Left lobe of liver (tissue), 2 donors: ENCODE measurements at places on chromosomes 13 and 19. TPM values are rescaled to one million over a fixed set of nuclear protein-coding genes. Genes with fewer than 3 reads are reported as not detected.
A peak's percentile ranks its signal among the peaks of the same experiment; 100 is the strongest.

Gene ZNF675
- 1.5 TPM for total RNA-seq

Gene IGFL1
- total RNA-seq = not detected

GRCh38 chr19:3899531-3900294 is 19.2 kb downstream of the ATCAY start:
- DNase-seq = no peak

- DNase-seq = peak; percentile 56
Measured at GRCh38 chr19:4140237-4140711, 13.2 kb upstream of the CREB3L3 start.

DNA sequence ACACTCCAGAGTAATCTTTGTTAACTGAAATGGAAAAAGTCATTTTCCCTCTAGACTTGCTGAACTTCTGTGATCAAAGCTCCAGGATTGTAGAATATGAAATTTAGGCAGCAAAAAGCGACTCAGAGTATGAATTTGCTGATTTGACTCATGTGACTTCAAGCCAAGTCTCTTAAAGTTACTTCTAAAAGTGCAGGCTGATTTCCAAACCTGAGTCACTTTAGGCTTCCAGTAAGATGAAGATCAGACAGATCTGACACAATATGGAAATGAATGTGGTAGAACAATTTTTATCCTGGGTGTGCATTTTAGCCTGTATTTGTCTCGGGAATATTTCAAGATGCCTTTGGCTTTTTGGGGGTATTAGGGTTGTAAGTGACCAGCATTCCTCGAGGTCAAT is 151.0 kb upstream of the TMTC4 start:
- DNase-seq = no peak

Gene MISP3
- 15.2 TPM for total RNA-seq

DNA sequence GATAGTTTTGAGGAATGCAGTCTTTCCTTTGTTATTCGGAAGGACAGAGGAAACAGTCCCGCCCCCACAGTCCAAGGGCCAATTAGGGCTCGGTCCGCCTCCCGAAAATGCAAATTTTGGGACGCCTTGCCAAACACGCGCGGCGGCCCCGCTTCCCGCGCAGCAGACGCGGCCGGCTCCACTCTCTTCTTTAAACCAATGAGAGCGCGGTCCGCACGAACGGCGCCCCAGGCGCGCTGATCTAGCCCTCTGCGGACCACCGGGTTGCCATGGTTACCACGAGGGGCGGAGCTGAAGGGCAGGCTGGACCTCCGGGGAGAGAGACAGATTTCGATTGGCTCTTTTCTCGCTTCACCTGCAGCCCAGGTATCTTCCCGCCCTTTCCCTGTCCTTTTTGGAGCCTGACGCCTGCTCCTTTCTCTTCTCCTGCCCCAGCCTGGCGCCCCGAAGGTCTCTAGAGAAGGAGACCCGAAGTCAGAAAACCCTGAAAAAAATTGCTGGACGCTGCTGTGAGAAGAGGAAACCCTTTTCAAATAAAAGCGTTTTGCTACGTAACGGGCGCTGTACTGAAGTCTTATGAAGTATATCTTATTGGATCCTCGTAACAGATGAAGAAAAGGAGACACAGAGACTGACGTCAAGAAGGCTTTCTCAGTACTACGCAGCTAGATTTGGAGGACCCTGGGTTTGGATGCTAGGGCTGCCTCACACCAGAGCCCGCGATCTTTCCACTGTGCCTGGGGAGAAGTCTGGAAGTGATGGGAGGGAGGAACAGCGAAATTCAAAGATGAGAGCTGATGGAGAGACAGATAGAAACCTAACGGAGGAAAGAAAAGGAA is 2.0 kb downstream of the PTH2 start:
- peak; percentile 54 for DNase-seq

DNA sequence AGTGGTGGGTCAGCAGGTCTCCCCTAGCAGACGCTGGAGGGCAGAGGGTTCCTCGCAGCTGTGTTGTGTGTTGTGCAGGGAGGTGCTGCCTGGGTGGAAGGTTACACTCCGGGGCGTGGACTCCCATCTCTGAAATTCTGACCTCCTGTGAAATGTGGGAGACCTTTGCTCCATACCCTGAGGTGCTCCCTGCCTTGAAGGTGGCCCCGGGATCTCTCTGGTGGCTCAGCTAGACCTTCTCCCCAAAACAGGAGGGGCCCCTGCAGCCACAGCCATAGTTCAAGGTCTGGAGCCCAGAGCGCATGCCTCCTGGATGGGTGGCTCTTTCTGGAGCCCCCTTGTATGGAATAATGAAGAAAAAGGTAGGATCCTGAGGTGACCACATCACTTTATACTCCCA is 70.2 kb downstream of the SOX1 start:
- DNase-seq = no peak

Gene KLK7
- total RNA-seq = not detected

Gene RGL3
- 33.4 TPM for total RNA-seq

GRCh38 chr13:51007216-51007615 is 97.6 kb downstream of the RNASEH2B start:
- no peak for DNase-seq

Gene PSG6
- not detected for total RNA-seq

DNA sequence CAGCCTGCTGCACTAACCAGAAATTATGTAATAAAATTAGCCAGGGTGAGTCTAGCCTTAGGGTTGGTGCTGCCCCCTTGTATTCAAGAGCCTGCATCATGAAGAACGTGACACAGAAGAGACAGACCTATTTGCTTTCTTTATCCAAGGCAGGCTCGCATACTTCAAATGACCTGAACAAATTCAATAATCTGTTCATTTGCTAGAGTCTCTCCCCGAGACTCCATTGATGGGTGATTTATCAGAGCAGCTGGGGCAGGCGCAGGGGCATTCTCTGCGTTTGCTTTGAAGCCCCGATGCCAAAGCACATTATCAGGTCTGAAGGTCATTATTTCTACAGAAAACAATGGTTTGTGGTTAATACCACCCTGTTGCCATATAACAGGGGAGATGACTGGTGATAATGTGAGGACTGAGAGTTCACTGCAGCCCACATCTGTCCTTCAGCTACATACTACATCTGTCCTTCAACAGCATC is 520.3 kb downstream of the DIAPH3 start:
- DNase-seq = no peak

DNA sequence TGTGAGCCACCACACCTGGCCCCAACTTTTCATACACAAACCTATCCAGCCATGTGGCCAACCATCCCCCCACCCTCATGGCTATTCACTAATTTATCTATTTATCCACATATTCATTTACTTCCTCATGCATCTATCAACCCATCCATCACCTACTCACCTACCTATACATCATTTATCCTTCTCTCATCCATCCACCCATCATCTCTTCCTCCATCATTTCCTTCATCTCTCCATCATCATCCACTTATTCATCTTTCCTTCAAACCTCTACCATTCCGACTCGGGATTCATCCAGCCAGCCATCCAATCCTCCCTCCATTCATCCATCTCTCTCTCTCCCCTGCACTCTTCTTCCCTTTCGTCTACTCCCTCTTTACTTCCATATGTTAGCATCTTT is 54.6 kb downstream of the RYR1 start:
- no peak for DNase-seq

GRCh38 chr13:72004784-72005374 is 137.9 kb upstream of the DACH1 start:
- no peak for DNase-seq

Gene LHB
- total RNA-seq = not detected

- DNase-seq = no peak
Measured at GRCh38 chr13:27080018-27080948, 91.3 kb downstream of the USP12 start.

Gene PGLYRP1
- 0.43 TPM for total RNA-seq

DNA sequence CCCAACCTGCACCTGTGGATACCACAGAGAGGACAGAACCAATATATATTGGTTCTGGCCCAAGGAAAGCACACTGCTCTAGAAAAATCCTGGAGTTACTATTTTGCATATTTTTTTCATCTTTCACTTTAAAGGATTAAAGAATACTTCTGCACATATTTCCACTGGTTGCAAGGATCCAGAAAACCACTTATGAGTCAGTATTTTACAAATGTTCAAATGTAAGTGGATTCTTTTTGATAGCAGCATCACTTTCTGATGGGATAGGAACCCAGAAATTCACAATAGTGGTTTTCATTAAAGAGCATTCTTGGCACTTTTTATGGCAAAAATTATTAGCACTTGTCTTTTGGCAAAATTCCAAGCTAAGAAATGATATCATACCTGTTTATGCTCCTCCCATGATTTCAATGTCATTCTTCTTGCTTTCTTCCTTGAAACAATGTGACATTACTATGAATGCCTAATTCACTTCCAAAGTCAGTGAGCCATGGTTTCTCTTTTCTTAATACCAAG is 38.2 kb downstream of the MZT1 start:
- no peak for DNase-seq

GRCh38 chr13:81565849-81566248 is 1224.9 kb upstream of the SPRY2 start:
- DNase-seq = no peak

- no peak for DNase-seq
Measured at GRCh38 chr19:35013820-35014754, 14.0 kb downstream of the GRAMD1A start.

DNA sequence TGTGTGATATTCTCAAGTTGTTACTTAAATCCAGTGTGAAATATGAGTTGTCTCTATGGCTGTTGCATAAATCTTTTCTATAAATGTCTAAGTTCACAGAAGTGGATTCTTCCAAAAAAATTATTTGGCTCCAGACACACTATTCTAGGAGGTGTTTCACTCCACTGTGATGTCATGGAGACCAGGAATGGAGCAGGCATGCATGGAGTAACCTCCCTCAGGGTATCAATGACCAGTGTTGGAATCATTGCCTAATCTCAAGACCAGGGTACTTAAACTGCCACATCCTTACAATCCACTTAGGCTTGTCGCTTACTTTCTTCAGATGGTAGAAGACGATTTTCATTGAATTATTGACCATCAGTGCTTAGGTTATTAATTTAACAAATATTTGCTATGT is 55.4 kb downstream of the LRRC63 start:
- no peak for DNase-seq

- DNase-seq = no peak
Measured at GRCh38 chr13:26562512-26562890, 5.0 kb downstream of the WASF3 start.

GRCh38 chr13:23579896-23580683 is 9.9 kb downstream of the TNFRSF19 start:
- DNase-seq = no peak

Gene ZNF91
- 16.2 TPM for total RNA-seq

DNA sequence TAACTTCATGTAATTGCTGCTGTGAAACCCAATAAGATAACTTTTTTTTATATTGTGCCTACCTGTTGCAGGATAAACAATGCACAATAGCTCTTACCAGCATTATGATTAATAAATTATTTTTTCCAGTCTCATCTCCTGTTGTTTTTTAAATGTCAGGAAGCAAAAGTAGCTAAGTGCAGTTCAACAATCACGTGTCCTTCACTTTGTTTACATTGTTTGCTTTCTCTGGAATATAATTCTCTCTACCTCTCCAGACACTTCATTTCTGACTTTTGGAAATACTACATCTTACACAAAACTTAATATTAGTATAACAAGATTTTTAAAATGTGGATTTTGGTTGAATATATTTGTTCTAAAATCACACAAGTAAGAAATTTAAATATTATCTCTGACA is 1359.4 kb downstream of the SLITRK1 start:
- DNase-seq = no peak

GRCh38 chr13:75226092-75226491 is 255.9 kb downstream of the TBC1D4 start:
- DNase-seq = no peak

DNA sequence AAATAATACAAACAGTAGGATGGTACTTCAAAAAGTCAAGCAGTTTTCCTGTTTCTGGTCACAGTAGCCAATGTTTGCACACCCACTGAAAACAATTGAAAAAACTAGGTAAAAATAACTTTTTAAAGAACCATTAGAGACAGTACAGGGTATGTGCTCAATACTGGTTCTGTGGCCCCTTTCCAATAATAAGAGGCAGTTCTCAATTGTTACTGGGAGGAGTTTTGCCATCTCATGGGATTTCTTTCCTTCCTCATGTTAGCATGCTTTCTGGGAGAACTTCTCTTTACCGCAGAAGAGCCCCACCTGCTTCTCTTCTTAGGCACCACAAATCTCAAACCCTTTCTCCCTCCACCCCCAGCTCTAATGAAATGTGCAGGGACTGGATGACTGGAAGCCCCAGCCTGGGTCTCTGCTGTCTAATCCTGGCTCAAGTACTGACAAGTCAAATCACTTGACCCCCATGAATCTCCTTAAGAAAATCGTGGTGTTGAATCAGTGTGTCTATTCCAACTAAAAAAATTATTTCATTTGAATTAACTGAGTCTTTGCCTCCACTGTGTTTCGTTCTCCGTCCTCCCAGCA is 14.6 kb downstream of the METTL21C start:
- no peak for DNase-seq

Gene LGALS7B
- total RNA-seq = not detected

DNA sequence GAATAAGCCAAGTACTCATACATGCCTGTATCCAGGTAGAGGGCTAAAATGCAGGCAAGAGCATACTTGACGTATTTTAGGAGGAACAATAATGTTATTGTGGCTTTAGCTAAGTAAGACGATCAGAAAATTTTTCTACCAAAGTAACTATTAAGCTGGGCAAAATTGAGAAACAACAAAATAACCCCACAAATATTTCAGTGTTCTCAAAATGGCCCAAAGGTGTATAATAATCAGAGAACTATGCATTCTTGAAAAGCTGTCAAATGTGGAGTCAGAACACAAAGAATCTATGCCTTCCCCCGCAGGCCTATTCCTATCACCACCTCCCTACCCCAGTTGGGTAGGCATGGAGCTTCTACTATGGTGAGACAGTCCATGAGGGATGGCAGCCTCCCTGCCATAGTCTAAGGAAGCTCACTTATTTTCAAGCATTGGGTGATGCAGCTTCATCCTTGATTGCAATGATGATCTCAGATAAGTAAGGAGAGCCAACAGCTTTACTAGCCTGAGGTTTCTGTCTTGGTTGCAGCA is 1132.5 kb upstream of the SPRY2 start:
- no peak for DNase-seq

DNA sequence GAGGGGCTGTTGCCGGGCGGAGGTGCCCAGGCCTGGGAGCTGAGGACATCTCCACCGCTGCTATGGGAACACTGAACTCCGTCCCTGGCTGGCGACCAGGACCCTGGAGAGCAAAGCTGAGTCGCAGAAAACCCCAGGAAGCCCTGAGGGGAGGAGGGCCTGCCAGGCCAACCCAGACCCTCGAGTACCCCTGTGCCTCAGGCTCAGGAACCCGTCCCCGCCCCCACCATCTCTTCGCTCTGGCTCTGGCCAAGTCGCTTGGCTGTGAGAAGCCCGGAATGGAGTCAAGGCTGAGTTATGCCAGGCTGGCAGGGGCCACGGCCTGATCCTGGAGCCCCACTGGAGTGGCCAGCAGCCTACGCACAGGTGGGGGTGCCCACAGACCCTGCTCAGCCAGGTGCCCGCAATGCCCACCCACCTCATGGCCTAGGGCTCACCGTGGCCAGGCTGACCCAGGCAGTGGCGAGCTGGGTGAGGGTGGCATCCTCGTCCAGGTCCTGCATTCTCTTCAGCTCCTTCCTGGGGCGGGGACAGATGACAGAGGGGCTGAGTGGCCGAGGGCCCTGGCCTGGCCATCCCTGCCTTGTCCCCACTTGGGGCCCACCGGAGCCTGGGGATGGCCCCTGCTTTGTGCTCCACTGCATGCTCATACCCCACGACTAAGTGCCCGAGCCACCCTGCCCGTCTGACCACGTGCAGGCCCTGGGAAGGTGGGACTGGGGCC is 8.5 kb upstream of the CERS1 start:
- peak; percentile 40 for DNase-seq

Gene DNAAF3
- total RNA-seq = 0.63 TPM
